Esophagus squamous epithelium (tissue), 5 donors: ENCODE measurements at places on chromosomes 13 and 19.

- DNase-seq: no peak
Observed at GRCh38 chr19:34305221-34306083, 51.1 kb downstream of the GARRE1 start.

GRCh38 chr13:65724226-65724625 lies 1505.9 kb downstream of the PCDH9 start:
- no peak for DNase-seq

DNA sequence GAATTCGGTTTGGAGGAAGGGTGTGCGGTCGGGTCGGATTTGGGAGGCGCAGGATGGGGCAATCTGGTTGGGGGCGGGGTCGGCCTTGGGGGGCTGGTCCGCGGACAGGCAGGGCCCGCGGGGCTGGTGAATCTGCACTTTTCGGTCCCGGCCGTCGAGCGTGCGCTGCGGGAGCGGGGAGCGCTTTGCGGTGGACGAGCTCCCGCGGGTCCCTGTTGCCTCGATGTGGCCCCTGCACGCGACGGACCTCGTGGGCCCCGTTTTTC lies 11.9 kb downstream of the PEAK3 start:
- no peak for DNase-seq

- DNase-seq: no peak
Observed at GRCh38 chr13:79990048-79990447, 350.9 kb downstream of the SPRY2 start.

GRCh38 chr19:58558066-58558622 lies at the start of gene UBE2M:
Gene UBE2M (minus strand): TSS chr19:58558611. CDS start chr19:58558381, 230 bp downstream.
- no peak for DNase-seq

- peak; percentile 55 for DNase-seq
Observed at GRCh38 chr19:17522988-17523872, 11.8 kb downstream of the PGLS start.

GRCh38 chr19:4559569-4559968 lies at the start of gene SEMA6B:
Gene SEMA6B (minus strand): TSS chr19:4559684. CDS start chr19:4558457, 1,227 bp downstream.
- no peak for DNase-seq
